ENCODE measurements at places on chromosomes 2 and 18.

DNA sequence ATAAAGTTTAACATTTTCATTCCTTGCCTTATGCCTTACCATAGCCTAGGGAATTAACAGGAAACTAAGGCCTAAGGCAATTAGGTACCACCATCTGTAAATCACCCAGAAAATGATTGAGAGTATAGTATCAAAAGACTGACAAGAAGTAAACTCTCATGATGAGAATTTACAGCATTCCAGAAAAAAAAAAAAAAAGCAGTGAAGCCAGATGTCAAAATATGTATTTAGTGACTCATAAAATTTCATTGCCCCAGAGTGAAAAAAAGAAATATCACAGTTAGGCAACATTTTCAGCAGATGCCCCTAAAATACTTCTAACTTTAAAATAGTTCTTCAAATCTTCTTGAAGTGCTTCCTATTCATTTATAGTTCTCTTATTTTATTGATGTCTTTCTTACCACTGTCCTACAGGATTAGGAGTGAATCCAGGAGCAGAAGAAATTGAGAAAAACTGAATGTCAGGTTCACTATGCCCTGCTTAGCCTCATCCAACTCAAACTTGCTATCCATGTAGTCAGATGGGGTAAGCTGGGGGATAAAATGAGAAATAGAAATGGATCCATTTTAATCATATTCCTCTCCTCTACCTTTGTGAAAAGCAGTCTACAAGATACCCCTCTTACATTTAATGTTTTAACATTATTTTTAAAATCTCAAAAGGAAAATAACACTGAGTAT lies 57.3 kb upstream of the TANK start:
- DNase-seq, result no peak

GRCh38 chr2:233468741-233469110 lies 97.9 kb downstream of the USP40 start:
- no peak for DNase-seq

DNA sequence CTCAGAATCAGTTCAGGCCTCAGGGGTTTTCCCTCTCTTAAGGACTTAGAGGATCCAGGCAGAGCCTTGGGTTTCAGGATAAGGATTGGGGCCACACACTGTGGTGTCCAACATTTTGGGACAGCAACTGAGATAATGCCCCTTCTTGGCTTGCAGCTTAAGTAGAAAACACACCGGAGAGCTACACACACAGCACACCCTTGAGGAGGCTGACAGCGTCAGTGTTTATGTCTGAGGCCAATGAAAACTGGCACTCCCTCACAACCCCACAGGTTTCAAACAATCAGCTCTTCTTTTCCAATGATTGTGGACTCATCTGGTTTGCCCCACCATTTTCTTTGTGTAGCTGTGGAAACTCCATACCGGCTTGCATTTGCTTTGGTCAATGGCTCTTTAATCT lies 257.7 kb downstream of the CDCA7 start:
- no peak for DNase-seq

GRCh38 chr18:49247781-49248180 lies 212.7 kb downstream of the DYM start:
- DNase-seq, result no peak

GRCh38 chr2:10903861-10904210 lies 7.9 kb upstream of the KCNF1 start:
- DNase-seq, result no peak

DNA sequence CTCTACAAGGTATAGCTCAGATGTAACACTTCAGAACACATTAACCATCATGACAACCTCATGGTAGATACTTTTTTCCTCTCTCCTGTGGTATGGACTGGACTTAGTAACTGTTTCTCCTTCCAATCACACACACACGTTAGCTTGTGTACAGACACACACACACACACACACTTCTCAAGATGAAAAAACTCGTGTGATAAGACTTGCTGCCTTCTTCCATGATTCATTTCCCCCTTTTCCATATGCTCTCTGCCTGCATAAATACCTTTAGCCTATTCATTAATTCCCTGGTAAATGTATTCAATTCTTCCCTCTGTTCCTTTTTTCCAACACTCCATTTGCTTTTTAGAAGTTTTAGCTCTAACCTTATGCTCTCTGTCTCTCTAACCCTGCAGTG lies 118.9 kb upstream of the TANK start:
- no peak for DNase-seq

GRCh38 chr2:214808981-214809750 lies at the start of gene BARD1:
BARD1 (minus strand) TSS chr2:214809683; CDS start chr2:214809569, 114 bp downstream.
- peak; percentile 60 for DNase-seq

- no peak for DNase-seq
These were observed 1.5 kb upstream of the SPTBN1 start for GRCh38 chr2:54454548-54455130.

DNA sequence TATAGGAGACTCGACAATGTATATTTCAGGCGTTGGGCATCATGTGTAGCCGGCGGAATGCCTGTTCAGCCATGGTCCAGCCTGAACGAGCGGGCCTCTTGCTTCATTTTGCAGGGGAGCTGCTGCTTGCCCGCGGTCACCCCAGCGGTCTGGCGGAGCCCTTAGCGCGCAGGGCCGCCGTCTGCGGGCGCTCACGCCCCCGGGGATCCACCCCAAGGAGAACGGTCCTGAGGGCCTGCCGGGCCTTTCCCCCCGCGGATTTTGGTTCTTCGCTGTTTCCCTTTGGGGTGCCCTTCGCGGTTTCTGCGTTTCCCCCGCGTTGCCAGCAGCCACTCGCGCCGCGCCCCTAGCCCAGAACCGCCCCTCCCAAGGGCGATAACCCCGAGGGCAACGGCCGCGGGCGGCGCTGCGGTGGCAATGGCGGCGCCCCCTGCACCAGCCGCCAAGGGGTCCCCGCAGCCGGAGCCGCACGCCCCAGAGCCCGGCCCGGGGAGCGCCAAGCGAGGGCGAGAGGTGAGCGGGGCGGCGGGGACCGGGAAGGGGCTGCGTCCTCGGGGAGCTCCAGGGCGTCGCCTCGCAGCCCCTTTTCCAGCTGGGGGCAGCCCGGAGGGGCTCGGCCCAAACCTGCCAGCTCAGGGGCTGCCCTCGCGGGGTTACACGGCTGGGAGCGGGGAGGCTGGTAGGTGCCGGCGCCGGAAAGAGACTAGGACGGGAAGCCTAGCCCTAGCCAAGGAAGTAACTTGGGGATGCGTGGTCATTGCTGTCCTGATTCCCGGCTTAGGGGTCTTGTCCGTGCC lies at the start of gene MFSD2B:
TSS of gene MFSD2B (plus strand) at position 406 of the 797 bp plus-strand sequence. CDS start at position 418, 12 bp downstream.
- DNase-seq, result no peak

GRCh38 chr2:220034426-220035130 lies 407.1 kb downstream of the SLC4A3 start:
- no peak for DNase-seq

DNA sequence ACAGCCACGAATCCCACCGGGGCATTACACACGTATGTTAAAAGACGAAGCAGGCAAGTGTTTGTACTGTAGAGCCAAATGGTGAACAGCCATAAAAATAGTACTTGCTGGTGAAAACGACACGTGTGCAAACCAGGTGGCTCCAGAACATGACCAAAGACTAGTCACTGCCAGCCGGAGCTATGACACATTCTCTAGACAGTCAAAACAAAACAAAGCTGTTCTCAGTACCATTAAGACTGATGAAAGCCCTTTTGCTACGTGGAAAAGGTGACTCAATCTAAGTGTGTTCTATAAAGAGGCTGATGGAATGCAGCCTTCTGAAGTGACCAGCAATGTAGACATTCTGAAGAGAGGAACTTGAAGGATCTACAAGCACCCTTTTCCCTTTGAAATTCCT lies 367.7 kb upstream of the NETO1 start:
- no peak for DNase-seq

DNA sequence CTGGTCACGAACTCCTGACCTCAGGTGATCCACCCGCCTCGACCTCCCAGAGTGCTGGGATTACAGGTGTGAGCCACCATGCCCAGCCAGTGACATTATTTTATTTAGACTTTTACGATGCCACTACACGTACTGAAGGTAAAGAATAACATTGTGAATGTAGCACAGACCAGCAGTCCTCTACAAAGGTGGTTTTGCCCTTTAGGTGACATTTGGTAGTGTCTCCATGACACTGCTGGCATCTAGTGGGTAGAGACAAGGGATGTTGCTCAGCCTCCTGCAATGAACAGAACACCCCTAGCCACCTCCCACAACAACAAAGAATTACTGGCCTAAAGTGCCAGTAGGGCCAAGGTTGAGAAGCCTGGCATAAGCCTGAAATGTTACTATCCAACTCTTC lies 69.5 kb downstream of the MYOM1 start:
- no peak for DNase-seq

- no peak for DNase-seq
These were observed 700.3 kb downstream of the TMEM182 start for GRCh38 chr2:103462101-103462500.

GRCh38 chr2:148596018-148596417 lies 48.5 kb upstream of the EPC2 start:
- DNase-seq, result no peak

GRCh38 chr2:205721057-205721449 lies 38.8 kb downstream of the NRP2 start:
- DNase-seq, result no peak

- no peak for DNase-seq
These were observed 202.1 kb downstream of the DYSF start for GRCh38 chr2:71655498-71655897.

- no peak for DNase-seq
These were observed 96.6 kb downstream of the PLB1 start for GRCh38 chr2:28592481-28592880.

DNA sequence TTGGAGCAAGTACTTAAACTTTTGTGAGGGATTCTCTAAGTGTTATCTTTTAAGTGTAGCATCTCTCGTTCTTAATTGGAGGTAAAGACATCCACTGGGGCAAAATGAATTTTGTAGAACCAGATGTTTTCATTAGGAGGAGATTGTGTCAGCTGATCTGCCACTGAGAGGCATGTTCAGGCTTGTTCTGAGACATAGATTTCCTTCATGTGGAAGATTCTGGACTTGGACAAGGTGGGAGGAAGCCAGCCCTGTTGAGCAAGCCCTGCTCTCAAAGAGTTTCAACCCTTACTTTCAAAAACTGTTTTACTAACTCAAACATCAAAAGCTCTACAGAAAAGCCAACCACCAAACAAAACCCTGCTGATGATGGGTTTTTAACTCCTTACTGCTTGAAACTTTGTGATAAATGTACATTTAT lies 6.5 kb downstream of the MAP4K4 start:
- no peak for DNase-seq
